Smooth muscle cell of the coronary artery (primary cell): ENCODE measurements at places on chromosomes 7 and 10. TPM values are rescaled to one million over a fixed set of nuclear protein-coding genes. Genes with fewer than 3 reads are reported as not detected.

The LAMB4 gene
- total RNA-seq: 0.12 and 0.15 TPM in 2 replicates

The MEOX2 gene
- total RNA-seq: under 0.01 and 1.5 TPM in 2 replicates

The CALHM3 gene
- total RNA-seq: not detected in 2 replicates

The AKR1C4 gene
- total RNA-seq: not detected in 2 replicates

The PLA2G12B gene
- not detected in 2 replicates for total RNA-seq

The HOXA2 gene
- total RNA-seq: not detected in 2 replicates

The DNAJC12 gene
- total RNA-seq: 0.70 and 3.0 TPM in 2 replicates

The ELAPOR2 gene
- 5.4 and 117 TPM in 2 replicates for total RNA-seq

The SUGCT gene
- total RNA-seq: 55.0 and 55.2 TPM in 2 replicates

The EVX1 gene
- not detected in 2 replicates for total RNA-seq

The CPED1 gene
- total RNA-seq: 32.2 and 50.7 TPM in 2 replicates

The SLC26A3 gene
- not detected in 2 replicates for total RNA-seq

The OPN4 gene
- total RNA-seq: not detected in 2 replicates

The FAM3C gene
- 51.5 and 55.1 TPM in 2 replicates for total RNA-seq

The SEMA4G gene
- total RNA-seq: 0.47 and 0.53 TPM in 2 replicates

The FUOM gene
- 3.2 and 24.3 TPM in 2 replicates for total RNA-seq

The HOGA1 gene
- 0.75 and 0.94 TPM in 2 replicates for total RNA-seq

The MMD2 gene
- not detected in 2 replicates for total RNA-seq

The AZGP1 gene
- 0.30 TPM in 1 of 2 replicates, not detected in the other for total RNA-seq

The ITGB8 gene
- 21.0 and 33.9 TPM in 2 replicates for total RNA-seq

The SLC26A4 gene
- 0.23 and 0.68 TPM in 2 replicates for total RNA-seq

The MET gene
- 1.9 and 16.9 TPM in 2 replicates for total RNA-seq

The HYCC1 gene
- 107 and 164 TPM in 2 replicates for total RNA-seq

The C10orf105 gene
- total RNA-seq: under 0.01 and 0.12 TPM in 2 replicates

The TRPV5 gene
- not detected in 2 replicates for total RNA-seq

The SEC61G gene
- total RNA-seq: 88.6 and 290 TPM in 2 replicates

The WEE2 gene
- not detected in 2 replicates for total RNA-seq

The COL28A1 gene
- total RNA-seq: not detected in 2 replicates

The ARHGEF5 gene
- total RNA-seq: 1.2 and 3.5 TPM in 2 replicates

The TMEM213 gene
- total RNA-seq: not detected in 2 replicates

The IDI2 gene
- not detected in 2 replicates for total RNA-seq

The CPN1 gene
- not detected in 2 replicates for total RNA-seq

The OR13A1 gene
- 0.12 TPM in 1 of 2 replicates, not detected in the other for total RNA-seq

The ZNF394 gene
- 17.2 and 20.7 TPM in 2 replicates for total RNA-seq

The DNAJC9 gene
- total RNA-seq: 13.3 and 25.7 TPM in 2 replicates

The AKR1D1 gene
- not detected in 2 replicates for total RNA-seq

The CCDC172 gene
- not detected in 2 replicates for total RNA-seq
